ENCODE measurements at places on chromosomes 1 and 21. TPM values are rescaled to one million over a fixed set of nuclear protein-coding genes. Genes with fewer than 3 reads are reported as not detected.

Gene C1orf226
- total RNA-seq = 15.2 TPM

Gene LAMB3
- 59.7 TPM for total RNA-seq

Gene CCDC181
- 4.8 TPM for total RNA-seq

Gene SPRR3
- not detected for total RNA-seq

- H3K4me1 ChIP-seq = no peaks in the 10 kb centered on the region
- H3K36me3 ChIP-seq = no peaks in the 10 kb centered on the region
- H3K4me3 ChIP-seq = no peak overlapping the region
Measured at GRCh38 chr1:55670331-55671082, 455.3 kb upstream of the USP24 start.

GRCh38 chr1:16145030-16145661, 10.7 kb downstream of the EPHA2 start:
- H3K36me3 ChIP-seq = peaks cover 3% of the 10 kb centered on the region
- no peaks in the 10 kb centered on the region for H3K27me3 ChIP-seq
- H3K4me1 ChIP-seq = peaks cover 48% of the 10 kb centered on the region
- no peak overlapping the region for H3K4me3 ChIP-seq

DNA sequence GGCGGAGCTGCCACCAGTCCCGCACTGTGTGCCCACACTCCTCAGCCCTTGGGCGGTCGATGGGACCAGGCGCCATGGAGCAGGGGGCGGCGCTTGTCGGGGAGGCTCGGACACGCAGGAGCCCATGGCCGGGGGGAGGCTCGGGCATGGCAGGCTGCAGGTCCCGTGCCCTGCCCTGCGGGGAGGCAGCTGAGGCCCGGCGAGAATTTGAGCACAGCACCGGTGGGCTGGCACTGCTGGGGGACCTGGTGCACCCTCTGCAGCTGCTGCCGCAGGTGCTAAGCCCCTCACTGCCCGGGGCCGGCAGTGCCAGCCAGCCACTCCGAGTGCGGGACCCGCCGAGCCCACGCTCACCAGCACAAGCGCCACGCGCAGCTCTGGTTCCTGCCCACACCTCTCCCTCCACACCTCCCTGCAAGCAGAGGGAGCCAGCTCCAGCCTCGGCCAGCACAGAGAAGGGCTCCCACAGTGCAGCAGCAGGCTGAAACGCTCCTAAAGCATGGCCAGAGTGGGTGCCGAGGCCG, 267.7 kb downstream of the RYR2 start:
- no peak overlapping the region for H3K4me3 ChIP-seq
- no peak for DNase-seq
- no peak overlapping the region for H3K27ac ChIP-seq
- no peaks in the 10 kb centered on the region for H3K27me3 ChIP-seq

DNA sequence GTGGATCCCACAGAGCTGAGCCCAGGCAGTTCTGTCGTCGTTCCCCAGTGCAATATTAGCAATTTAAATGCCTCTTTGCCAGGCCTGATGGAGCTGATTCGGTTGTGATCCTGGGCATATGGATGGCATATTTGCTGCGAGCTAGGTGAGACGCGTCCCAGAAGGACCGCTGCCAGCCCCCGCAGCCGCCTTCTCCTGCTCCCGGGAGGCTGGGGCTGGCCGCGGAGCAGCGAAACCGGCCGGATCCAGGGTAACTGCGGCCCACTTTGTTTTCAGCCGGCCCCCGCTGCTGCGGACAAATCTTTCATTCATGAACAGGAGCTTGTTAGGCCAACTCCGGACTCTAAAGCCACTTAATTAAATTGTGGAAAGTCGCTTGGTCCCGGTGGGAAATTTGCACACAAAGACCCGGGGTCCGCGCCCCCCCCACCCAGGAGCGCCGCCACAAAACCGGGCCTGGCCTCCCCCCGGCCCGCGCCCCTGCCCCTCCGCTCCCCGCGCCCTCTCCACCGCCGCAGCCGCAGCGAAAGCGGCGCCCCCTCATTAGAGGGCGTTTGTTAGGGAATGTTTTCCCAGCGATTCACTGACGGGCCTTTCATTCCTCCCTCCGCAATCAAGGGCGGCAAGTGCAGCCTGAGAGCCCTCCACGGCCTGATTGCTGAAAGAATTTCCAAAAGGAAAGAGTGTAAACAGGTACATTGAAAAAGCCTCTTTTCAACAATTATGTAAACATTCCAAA, 383.3 kb downstream of the RRAGC start:
- H3K27ac ChIP-seq = peak overlapping the region; percentile 38
- no peak overlapping the region for H3K4me3 ChIP-seq
- H3K27me3 ChIP-seq = no peaks in the 10 kb centered on the region
- H3K4me1 ChIP-seq = peaks cover 8% of the 10 kb centered on the region
- H3K36me3 ChIP-seq = no peaks in the 10 kb centered on the region

GRCh38 chr1:109556563-109556962, 8.1 kb downstream of the GNAI3 start:
- peaks cover 9% of the 10 kb centered on the region for H3K4me1 ChIP-seq
- no peak for DNase-seq
- no peaks in the 10 kb centered on the region for H3K36me3 ChIP-seq
